ENCODE measurements at places on chromosomes 4 and X.

GRCh38 chrX:133846311-133846710, 139.1 kb downstream of the GPC3 start:
- no peak for DNase-seq

- DNase-seq = no peak
Measured at GRCh38 chr4:3340700-3341083, 47.9 kb downstream of the RGS12 start.

DNA sequence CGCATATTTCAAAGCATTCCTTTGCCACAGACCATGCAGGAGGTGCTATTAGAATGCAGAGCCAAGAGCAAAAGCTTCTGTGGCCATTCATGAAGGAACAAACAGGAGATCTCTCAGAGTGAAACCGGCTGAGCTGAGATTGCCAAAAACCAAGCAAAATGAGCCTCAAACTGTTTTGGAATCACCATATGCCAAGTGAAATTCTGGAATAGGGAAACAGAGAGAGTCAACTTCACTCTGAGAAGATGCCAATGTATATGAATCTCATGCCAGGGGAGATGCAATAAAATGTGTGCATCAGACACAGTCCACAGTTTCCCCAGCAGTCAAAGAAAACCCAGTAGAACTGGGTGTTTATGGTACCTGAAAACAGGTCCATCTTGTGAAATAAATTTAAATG, 42.3 kb downstream of the SRPX start:
- no peak for DNase-seq

DNA sequence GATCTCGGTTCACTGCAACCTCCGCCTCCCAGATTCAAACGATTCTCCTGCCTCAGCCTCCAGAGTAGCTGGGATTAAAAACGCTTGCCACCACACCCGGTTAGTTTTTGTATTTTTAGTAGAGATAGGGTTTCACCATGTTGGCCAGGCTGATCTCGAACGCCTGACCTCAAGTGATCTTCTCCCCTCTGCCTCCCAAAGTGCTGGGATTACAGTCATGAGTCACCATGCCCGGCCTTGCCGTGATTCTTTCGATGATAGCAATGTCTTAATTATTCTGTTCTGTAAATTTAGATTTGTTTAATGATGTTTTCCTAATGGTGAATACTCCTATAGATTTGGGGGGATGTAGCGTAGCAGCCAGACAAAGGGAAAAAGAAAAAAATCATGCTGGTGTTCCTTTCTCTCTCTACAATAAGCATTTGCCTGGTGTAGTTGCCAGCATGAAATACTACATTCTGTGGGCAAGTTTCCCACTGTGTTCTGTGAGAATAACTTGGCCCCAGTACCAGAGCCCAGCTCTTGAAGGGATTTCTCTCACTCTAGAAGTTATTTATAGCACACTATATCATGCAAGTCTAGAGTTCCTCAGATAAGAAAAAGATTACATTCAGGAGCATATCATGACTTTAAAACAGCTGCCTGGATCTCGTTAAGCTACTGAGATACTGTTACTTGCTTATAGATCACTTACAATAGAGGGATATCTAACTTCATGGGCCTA, 15.4 kb downstream of the NIPAL1 start:
- DNase-seq = no peak

GRCh38 chrX:21166272-21166982, 207.8 kb upstream of the CNKSR2 start:
- DNase-seq = no peak

DNA sequence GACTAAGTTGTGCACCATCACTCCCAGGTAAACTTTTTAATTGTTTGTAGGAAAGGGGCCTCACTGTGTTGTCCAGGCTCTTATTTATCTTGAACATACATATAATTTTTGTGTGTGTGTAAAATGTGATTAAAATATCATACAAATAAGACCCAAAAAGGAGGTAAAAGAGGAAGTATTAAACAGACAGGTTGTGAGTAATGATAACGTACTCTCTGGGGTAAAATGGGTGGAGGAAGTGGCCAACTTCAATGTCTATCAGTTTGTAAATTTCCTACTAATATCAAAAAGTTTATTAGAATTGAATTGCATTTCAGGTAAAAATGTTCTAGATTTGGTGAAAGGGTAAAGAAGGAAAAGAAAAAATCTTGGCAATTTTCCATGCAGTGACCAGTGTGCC, 48.8 kb downstream of the SULT1E1 start:
- DNase-seq = no peak

- no peak for DNase-seq
Measured at GRCh38 chr4:93842601-93843252, 14.2 kb downstream of the ATOH1 start.

DNA sequence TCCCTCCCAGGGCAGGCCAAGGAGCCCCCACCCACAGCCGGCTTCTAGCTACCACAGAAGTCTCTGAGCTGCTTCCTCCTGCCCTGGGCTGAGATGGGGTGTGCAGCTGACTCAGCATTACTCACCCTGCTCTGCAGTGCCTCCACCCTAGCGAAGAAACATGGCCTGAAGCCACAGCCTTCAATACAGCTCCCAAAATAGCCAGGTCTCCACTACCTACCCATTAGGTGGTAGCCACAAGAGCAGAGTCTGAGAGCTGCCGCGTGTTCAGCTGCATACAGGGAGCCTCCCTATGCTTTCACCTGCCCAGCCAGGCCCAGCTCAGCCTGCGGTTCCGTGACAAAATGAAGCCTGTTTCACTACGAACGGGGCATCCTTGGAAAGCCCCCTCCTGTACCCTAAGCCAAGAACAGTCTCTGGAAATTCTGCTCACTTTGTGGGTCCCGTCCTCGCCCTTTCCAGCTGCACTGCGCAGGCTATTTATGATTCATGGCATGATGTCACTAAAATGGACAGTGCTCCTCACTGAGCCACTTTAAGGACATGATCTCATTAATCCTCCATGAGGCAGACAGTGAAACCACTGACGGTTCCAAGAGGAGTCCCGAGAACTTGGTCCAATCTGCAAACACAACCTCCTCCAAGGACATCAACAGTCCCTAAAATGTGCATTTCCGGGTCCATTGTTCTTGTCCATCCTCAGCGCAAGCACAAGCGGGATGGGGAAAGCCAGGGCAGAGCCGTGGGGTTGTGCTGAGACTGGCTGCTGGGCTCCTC, 20.2 kb downstream of the WDR1 start:
- peak; percentile 40 for DNase-seq
